GM23338 (cell line): ENCODE measurements at places on chromosomes 5 and 9. TPM values are rescaled to one million over a fixed set of nuclear protein-coding genes. Genes with fewer than 3 reads are reported as not detected.

Gene CHMP5
- polyA plus RNA-seq, result 68.5 and 77.8 TPM in 2 replicates

Gene PPP1R26
- polyA plus RNA-seq, result 10.7 and 11.4 TPM in 2 replicates

Gene CCDC171
- polyA plus RNA-seq, result 3.5 and 5.1 TPM in 2 replicates

Gene EPB41L4A
- 5.7 and 6.1 TPM in 2 replicates for polyA plus RNA-seq

DNA sequence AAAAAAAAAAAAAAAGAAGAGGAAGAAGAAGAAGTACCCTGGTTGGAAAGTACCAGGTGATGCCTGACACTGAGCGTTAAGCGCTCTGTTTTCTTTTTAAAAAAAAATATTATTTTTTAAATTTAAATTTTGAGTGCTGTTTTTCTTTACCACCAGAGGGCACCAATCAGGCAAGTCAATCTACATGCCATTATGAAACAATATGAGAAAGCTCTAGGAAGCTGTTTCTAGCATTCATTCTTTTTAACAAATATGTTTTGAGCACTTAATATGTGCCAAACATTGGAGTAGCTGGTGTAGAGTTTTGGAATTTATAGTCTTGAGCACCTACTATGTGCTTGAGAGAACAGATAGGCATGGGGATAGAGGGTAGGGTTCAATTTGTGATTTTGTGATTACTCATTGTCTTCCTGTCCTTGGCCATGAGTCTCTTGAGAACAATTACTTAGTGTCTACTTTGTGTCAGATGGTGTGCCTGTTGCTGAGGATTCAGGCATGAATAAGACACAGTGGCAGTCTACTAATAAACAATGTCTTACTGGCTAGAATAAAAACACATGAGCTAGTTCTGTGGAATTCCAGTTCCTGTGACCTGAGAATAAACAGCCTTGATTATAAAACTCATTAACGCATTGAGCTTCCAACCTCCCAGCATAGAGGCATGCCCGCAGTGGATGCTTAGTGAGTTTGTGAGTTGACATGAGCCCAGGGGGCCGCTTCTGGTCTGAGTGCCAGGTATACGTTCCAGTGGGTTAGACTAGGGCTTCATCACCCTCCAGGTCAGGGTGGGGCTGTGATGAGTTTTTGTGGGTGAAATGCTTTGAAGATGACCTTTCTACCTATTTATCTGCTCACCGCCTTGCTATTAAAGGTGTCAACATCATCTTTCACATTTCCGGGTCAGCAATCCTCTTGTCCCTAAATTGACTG is 3.0 kb upstream of the UBE2R2 start:
- no peaks in the 10 kb centered on the region for H3K27me3 ChIP-seq
- no peak overlapping the region for H3K27ac ChIP-seq
- H3K4me1 ChIP-seq, result peaks cover 10% of the 10 kb centered on the region
- H3K4me3 ChIP-seq, result no peak overlapping the region
- no peaks in the 10 kb centered on the region for H3K36me3 ChIP-seq

GRCh38 chr5:77643654-77644370 is 5.3 kb upstream of the OTP start:
- H3K4me3 ChIP-seq, result peak overlapping the region; percentile 52
- H3K27me3 ChIP-seq, result peaks cover 100% of the 10 kb centered on the region
- H3K27ac ChIP-seq, result no peak overlapping the region
- H3K36me3 ChIP-seq, result no peaks in the 10 kb centered on the region

GRCh38 chr5:170223906-170224305 is 8.9 kb upstream of the C5orf58 start:
- DNase-seq, result no peak
- no peaks in the 10 kb centered on the region for H3K36me3 ChIP-seq
- H3K27ac ChIP-seq, result no peak overlapping the region
- no peak overlapping the region for H3K4me3 ChIP-seq
- H3K27me3 ChIP-seq, result no peaks in the 10 kb centered on the region

DNA sequence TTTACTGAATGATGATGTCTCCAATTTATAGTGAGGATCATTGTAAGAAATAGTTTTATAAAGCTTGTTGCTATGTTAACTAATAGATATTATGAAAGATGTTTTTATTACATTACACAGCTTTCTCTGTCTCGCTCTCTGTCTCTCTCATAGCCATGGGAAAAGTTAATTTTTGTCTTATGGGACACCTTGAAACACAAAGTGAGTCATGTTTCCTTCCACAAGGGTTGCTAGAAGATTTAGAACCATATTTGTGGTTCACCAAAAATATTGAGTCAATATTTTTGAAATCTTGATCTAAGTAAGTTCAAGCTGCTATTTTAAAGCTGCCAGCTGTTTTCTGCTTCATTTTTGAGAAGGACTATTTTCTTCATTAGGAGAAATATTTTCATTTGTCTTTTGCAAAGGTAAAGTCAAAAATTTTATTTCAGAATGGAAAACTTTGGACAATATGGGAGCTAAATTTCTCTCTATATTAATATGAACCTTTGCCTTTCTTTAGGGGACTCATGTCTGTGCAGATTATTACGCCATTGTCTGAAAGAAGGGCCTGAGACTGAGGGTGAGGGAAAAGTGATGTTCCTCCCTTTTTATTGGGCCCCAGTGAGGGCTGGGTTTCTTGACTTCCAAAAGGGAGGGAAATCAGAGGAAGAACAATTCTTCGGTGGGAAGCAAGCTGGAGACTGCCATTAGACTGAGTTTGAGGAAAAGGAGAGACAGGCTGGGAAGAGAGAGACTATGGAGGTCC is 87.9 kb upstream of the SLC24A2 start:
- no peaks in the 10 kb centered on the region for H3K36me3 ChIP-seq
- no peak overlapping the region for H3K4me3 ChIP-seq

DNA sequence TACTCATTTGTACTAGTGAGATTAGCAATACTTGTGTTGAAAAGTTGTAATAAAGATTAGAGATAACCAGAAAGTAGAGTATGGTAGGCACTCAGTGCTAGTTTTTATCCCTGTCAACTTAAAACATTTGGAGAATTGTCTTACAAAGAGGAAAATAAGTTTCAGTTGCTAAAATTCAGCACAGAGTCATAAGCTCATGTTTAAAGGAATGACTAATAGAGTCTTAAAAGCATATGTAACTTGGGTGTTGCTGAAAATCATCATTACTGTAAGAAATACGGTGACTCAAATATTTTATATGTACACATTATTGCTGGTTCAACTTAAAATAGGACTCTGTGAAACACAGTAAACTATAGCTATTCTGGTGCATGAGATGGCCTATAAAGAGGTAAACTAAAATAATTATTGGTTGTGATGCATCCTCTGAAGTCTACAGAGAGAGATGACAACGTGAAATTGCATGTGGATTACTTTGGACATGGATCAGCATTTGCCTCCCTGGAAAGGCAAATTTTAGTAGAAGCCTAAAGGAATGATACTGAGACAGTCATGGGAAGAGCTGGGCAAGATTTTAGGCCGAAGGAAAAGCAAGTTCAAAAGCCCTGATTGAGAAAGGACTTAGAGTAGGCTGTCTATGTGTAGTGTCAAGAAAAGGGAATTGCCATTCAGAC is 34.6 kb downstream of the SGCD start:
- no peak overlapping the region for H3K27ac ChIP-seq
- DNase-seq, result no peak
- H3K4me1 ChIP-seq, result no peaks in the 10 kb centered on the region
- H3K36me3 ChIP-seq, result no peaks in the 10 kb centered on the region
- no peak overlapping the region for H3K4me3 ChIP-seq
- no peaks in the 10 kb centered on the region for H3K27me3 ChIP-seq

DNA sequence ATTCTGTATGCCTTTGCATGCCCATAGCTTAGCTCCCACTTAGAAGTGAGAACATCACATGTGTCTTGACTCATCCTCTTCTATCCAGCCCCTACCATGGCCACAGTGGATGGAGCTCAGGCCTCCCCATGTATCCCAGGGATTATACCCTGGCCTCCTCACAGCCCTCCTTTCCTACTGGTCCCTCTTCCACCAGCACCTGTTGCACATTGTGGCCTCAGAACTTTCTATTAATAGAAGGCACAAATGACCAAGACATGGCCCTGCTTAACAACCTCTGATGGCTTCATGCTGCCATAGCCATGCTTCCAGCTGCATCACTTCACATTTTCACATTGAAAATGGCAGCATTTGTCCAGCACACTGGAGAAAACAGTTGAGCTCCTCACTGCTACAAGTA is 315.4 kb downstream of the CDK5RAP2 start:
- no peaks in the 10 kb centered on the region for H3K36me3 ChIP-seq
- no peak for DNase-seq
- H3K4me3 ChIP-seq, result no peak overlapping the region
- H3K4me1 ChIP-seq, result no peaks in the 10 kb centered on the region
- H3K27me3 ChIP-seq, result no peaks in the 10 kb centered on the region

- H3K36me3 ChIP-seq, result no peaks in the 10 kb centered on the region
- H3K27me3 ChIP-seq, result no peaks in the 10 kb centered on the region
- no peak overlapping the region for H3K4me3 ChIP-seq
- no peak overlapping the region for H3K27ac ChIP-seq
- no peaks in the 10 kb centered on the region for H3K4me1 ChIP-seq
- DNase-seq, result no peak
These were observed 69.0 kb downstream of the SHC3 start for GRCh38 chr9:89109666-89110065.
